Fibroblast of pulmonary artery (primary cell): ENCODE measurements at places on chromosomes 2 and 18.

- peak; percentile 63 for DNase-seq
Measured at GRCh38 chr18:47795434-47795814, 135.0 kb downstream of the SMAD2 start.

- DNase-seq = no peak
Measured at GRCh38 chr2:51304311-51304710, 272.4 kb upstream of the NRXN1 start.

- no peak for DNase-seq
Measured at GRCh38 chr2:102233132-102233884, 46.5 kb downstream of the IL1RL2 start.

GRCh38 chr2:43225788-43226557 is 433 bp downstream of the ZFP36L2 start:
- peak; percentile 79 for DNase-seq

DNA sequence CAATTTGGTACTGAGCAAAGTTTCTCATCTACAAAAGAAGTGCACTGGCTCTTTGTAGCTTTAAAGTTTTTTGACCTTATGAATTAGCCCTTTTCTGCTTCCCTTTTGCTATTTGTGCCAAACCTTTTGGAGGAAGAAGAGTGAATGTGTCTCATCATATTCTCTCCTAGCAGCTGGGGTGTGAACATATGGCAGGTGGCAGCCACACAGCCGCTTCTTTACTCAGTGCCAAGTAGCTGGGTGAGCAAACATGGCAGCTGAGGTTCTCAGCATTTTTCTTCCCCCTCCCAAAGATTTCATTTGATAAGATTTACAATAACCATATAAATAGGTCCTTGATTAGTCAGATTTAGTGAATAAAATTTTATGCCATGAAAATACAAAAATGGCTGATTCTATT is 46.7 kb upstream of the STK17B start:
- DNase-seq = no peak

GRCh38 chr2:113977660-113978523 is 88.0 kb downstream of the ACTR3 start:
- peak; percentile 62 for DNase-seq

- no peak for DNase-seq
Measured at GRCh38 chr2:60033325-60033724, 520.1 kb downstream of the BCL11A start.

DNA sequence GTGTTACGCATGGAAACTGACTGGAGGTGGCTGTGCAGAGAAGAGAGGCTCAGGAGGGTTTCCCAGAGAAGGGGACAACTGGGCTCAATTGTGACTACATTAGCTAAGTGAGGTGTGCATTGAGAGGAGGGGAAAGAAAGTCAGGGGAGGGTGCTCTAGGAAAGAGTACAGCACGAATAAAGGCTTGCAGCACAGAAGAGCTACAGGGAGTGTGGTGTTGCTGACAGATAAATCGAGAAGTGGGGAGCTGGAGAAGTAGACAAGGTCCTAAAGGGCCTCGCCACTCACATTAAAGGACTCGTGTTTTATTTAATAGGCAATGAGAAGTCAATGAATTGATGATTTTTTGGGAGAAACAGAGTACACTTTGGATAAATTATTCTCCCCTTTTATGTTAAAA is 65.7 kb upstream of the CTAGE1 start:
- DNase-seq = no peak

DNA sequence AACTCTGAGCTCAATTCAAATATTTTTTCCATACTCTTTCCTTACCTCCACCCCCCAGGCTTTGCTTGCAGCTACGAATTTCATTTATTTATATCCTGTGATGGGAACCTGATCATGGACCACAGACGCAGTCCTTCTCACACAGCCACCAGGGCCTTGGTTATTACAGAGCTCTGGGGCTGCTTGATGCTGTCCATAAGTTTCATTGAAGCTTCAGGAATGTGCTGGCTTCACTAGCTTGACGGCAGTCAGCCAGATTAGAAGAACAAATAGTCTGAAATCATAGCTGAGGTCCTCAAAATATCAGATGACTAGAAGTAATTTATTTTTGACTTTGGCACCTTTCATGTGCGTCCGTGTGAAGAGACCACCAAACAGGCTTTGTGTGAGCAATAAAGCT is 104.9 kb downstream of the VWA3B start:
- peak; percentile 1 for DNase-seq

DNA sequence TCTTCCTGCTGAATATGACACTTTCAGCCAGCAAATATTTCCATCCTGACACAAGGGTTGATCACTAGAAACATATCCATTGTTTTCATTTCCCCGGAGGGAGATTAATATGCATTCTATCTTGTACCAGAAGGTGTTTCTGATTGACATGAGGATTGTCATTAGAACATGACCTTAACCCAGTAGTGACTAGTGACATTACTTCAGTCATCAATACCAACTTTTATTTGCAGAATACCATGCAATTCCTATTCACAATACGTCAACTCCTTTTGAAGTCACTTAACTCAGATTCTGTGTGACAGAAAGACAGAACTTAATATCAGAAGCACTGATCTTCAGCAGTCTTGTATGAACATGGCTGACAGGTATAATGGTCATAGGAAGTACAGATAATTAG is 1108.9 kb upstream of the CRIM1 start:
- no peak for DNase-seq

DNA sequence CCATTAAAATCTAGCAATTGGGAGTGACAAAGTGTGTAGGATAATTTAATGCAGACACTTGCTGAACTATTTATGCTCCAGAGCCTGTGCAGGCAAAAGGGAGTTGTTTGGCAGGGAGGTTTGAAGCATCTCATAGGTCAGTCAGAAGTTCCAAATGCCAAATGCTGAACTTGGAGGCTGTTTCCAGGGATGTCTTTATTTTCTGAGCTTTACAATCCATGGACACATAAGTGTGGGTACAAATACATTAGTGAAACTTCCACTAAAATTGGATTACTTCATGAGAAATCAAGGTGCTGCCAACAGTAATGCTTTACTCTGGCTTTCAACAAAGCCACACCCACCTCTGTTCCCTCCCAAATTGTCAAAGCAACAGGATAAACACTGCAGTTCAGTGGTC is 422.1 kb upstream of the SETBP1 start:
- DNase-seq = no peak

- peak; percentile 19 for DNase-seq
Measured at GRCh38 chr2:226792155-226792881, 7.3 kb downstream of the IRS1 start.

- DNase-seq = no peak
Measured at GRCh38 chr2:227339098-227339599, 14.1 kb downstream of the MFF start.

GRCh38 chr2:237218756-237219155 is 133.1 kb downstream of the COPS8 start:
- DNase-seq = no peak

DNA sequence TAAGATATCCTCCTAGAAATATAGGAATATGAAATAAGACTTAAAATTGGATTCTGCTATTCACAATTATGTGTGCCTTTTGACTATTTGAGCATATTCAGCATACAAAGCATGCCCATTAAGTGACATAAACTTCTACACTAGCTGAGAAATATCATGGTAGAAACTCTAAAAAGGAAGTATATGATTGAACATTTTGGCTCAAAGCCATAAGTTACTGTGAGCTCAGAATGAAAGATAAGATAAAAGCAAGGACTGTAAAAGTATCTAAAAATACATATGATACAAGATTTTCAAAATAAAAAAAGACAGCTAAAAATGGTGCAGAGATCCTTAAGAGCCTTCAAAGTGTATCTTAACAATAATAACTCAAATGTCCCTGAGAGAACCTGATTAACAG is 340.5 kb upstream of the SLC39A10 start:
- DNase-seq = peak; percentile 23

DNA sequence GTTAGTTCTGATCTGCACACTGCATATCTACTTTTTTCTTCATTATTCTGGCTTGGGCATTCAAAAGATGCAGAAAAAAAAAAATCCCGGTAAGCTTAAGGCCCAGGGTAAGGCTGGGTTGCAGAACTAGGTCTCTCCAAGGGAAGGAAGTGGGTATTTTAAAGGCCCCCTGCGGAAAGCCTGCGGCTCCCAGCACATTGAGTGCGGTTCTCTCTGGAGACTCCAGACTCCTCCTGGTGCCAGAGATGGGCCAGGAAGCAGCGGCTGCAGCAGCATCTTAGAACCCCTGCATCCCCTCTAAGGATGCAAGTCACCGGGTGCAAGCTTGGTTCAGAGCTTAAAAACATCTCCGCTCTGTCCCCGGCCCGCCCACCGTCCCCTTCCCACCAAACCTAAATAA is 49.5 kb downstream of the TGIF1 start:
- peak; percentile 16 for DNase-seq

DNA sequence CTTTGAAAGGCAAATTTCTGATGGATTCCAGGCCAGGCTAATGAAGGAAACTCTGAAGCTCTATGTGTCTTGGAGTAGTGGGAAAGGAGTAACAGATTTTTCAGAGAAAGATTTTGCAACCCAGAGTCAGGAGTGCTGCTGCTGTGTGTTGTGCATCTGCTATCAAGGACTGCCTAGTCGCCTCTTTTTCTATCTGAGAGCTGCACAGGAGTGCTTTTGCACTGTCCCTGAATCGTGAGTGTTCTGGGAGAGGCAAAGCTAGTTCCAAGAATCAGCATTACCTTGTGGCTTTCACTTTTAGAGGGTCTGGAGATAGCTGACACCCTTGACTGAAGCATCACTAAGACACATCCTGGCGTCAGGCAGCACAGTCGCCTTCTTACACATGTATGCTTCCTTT is 336.4 kb downstream of the PARD3B start:
- DNase-seq = no peak

DNA sequence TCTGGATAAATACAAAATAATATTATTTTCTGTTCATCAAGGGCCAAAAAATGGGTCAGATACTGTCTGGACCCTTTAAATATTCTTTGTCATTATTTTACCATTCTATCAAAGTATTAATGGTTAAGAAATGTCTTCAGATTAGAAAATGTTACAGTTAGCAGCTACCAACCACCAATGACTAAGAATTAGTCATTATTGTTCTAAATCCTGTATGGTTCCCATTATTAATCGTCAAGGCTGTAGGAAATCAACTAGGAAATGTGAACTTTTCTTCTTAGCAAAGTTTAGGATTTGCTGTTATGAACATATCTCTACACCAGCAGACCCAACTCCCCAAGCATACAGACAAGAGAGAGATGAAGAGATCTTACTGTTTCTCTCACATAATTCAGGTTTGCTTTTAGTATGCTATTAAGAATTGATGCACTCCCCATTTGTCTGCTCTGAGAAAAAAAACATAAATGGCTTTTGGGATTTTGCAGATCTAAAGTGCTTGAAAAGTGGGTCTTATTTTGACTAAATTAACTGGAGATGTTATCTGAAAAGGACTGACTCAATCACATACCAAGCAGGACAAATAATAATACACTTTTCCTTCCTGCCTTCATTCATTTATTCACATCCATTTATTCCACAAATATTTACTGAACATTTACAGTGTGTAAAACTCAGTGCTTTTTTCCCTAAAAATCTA is 147.7 kb downstream of the PPP1R1C start:
- no peak for DNase-seq

DNA sequence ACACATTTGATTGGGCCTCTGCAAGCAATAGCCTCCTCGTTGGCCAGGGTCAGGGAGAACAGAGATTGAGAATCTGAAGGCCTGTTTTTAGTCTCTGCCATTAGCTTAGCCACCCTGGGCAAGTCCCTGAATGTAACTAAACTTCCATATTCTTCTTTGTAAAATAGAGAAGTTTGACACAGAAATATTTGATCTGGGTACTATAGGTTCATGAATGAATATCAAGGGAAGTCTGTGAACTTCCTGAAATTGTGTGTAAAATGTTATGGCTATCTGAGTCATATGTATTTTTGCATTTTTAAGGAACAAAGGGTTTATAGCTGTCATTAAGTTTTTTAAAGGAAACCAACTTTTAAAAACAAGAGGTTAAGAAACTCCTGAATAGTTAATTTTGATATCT is 23.2 kb downstream of the RND3 start:
- no peak for DNase-seq

DNA sequence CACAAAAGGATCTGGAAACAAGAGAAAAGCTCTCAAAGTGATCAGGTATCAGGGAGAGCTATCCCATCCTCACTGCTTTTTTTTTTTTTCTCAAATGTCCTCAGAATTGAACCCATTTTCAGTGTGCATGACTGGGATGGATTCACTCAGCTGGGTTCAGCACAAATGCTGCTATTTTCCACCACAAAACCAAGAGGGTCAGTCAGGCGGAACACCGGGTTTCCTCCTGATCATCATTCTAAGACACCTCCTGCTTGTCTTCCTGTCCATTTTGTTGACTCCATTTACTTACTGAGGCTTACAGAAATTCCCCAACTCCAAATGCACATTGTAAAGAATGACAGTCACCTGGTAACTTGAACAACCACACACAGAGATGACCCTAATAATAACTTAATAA is 39.9 kb downstream of the CYRIA start:
- no peak for DNase-seq
